ENCODE measurements at places on chromosomes 3 and 15. TPM values are rescaled to one million over a fixed set of nuclear protein-coding genes. Genes with fewer than 3 reads are reported as not detected.

The C3orf20 gene
- not detected for total RNA-seq

The PYGO1 gene
- 10.0 TPM for total RNA-seq

The C3orf49 gene
- total RNA-seq: not detected

The CKMT1A gene
- not detected for total RNA-seq

The AHSG gene
- not detected for total RNA-seq

The ECE2 gene
- not detected for total RNA-seq

The THRB gene
- total RNA-seq: under 0.01 TPM

The SLCO2A1 gene
- under 0.01 TPM for total RNA-seq

The CFAP100 gene
- total RNA-seq: not detected

The SEMA6D gene
- total RNA-seq: 18.3 TPM

The CSPG4 gene
- 12.4 TPM for total RNA-seq

The FES gene
- total RNA-seq: 9.7 TPM

The UROC1 gene
- total RNA-seq: not detected

The HESX1 gene
- total RNA-seq: 0.36 TPM

The GHRL gene
- total RNA-seq: not detected

The XYLB gene
- total RNA-seq: 2.5 TPM

The MYRIP gene
- total RNA-seq: not detected

The CCNB2 gene
- 57.2 TPM for total RNA-seq

The MOBP gene
- not detected for total RNA-seq

The GCNT3 gene
- not detected for total RNA-seq

The FANCD2OS gene
- total RNA-seq: not detected

The ESYT3 gene
- under 0.01 TPM for total RNA-seq

The GRM2 gene
- under 0.01 TPM for total RNA-seq

The ZBED2 gene
- 0.72 TPM for total RNA-seq

The RTP1 gene
- total RNA-seq: not detected

The MESP2 gene
- total RNA-seq: 0.28 TPM

The TMEM212 gene
- not detected for total RNA-seq

The EPHB3 gene
- 0.83 TPM for total RNA-seq

The SEC11A gene
- total RNA-seq: 62.4 TPM

The CFAP92 gene
- not detected for total RNA-seq

The FAM81A gene
- not detected for total RNA-seq
